Colonic mucosa (tissue), 4 donors: ENCODE measurements at places on chromosomes 16 and 17.

DNA sequence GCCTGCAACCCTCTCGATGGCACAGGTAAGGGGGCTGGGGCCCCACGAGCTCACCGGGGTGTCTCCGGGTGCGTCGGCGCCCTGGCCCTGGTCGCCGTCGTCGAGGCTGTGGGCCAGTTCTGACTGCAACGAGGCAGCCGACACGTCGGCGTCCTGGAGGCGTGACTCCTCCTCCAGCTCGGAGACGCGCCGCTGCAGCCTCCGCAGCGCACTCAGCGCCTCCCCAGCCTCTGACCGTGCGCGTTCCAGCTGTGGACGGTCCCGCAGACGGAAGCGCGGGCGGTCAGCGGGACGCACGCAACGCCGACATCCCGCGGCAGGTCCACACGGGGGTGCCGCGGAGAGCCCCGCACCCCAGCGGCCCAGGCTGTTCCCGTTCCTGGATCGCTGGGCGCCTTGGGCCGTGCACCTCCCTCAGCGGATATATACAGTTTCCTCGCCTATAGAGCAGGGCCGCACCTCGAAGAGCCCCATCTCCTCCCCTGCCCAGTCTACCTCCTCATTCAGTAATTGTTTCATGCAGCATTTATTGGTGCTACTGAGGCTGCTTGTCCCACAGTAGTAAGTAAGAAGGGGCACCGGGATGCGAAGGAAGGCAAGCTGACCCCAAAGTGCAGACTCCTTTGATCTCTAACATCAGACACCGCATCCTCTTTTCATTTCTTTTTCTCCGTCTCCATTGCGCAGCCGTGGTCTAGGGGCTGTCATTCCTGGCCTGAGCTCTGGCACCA lies 5.8 kb downstream of the THOC6 start:
- DNase-seq, result no peak

DNA sequence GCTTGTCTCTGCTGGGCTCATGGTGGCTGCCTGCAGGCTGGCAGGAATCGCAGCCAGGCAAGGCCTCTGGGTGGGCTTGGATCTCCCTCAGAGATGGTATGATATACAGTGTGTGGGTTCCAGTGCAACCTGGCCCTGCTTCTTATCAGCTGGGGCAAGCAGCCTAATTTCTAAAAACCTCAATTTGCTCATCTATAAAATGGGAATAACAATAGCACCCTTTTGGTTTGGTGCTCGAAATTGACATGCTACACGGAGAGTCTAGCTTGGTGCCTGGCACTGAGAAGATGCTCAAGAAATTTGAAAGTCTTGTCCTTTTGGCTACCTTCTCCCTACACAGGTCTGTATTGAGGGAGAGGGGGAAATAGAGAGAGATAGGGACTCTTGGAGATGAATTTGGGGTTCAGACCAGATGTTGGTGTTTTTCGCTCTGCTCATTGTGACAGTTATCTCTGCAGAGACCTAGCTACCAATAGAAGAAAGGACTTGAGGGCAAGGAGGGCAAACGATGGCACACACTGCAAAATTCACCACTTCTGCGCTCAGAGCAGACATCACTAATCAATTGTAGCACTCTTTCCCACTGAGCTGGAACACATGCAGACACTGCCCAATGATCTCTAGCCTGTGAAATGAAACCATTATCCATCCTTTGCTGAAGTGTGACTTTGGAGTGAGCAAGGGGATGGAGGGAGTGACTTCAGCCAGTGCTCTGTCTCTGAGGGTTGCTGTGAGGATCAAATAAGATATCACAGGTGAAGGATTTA lies 15.6 kb downstream of the BEAN1 start:
- DNase-seq, result no peak

- no peak for DNase-seq
These were observed 16.3 kb downstream of the GALK1 start for GRCh38 chr17:75748706-75749105.

DNA sequence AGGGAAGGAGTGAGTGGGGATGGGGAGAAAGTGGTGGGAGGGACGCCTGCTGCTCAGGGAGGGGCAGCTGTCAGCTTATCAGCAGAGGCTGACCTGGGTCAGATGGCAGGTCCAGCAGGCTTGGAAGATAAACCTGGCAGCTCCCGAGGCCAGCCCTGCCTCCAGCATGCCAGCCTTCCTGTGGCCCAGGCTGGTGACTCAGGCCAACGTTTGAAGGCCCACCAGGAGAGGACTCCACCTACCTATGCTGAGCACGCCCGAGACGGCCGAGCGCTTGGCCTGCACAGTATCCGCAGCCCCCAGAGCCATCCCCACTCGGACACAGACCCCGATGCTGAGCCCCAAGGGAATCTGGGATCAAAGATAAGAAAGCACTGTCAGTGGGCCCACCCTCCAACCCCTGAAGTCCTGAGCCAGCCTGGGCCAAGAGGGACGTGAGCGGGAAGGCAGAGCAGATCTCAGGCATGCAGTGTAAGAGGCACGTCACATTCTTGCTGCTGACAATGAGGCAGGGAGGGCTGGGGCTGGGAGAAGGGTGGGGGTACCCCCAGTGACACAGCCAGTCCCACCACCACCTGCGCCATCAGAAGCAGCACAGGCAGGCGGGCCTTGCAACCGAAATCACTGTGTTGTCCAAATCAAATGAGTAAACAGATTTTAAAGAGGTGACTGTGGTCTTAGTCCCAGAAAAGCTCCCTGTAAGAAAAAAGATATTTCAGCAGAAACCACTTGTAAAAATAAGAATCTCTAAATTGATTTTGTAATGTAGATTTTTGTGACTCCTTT lies 12.4 kb downstream of the SLC47A2 start:
- DNase-seq, result no peak

- DNase-seq, result peak; percentile 2
These were observed 83.6 kb downstream of the C16orf78 start for GRCh38 chr16:49457196-49457595.
